ENCODE measurements at places on chromosomes 1 and 21.

GRCh38 chr1:92883297-92883696 is 51.5 kb downstream of the RPL5 start:
- DNase-seq, result no peak

DNA sequence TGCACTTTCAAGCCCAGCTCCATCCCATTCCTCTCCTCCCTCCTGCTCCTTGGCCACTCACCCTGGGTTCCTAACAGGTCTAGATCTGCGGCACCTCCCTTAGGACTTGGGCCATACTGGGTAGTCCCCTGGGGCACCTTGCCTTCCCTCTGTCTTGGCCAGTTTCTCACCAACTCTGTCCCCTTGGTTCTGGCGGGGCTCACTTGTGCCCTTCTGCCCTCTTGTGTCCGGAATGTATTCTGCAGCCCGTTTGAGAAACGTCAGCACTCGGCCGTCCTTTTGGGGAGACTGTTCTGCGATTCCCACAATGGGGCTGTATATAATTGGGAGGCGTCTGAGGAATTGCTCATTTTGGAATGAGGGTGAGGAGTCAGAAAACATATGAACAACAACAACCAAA is 162.4 kb downstream of the ZSCAN20 start:
- peak; percentile 35 for DNase-seq

- no peak for DNase-seq
These were observed 6.5 kb downstream of the PYCR2 start for GRCh38 chr1:225917536-225917935.

DNA sequence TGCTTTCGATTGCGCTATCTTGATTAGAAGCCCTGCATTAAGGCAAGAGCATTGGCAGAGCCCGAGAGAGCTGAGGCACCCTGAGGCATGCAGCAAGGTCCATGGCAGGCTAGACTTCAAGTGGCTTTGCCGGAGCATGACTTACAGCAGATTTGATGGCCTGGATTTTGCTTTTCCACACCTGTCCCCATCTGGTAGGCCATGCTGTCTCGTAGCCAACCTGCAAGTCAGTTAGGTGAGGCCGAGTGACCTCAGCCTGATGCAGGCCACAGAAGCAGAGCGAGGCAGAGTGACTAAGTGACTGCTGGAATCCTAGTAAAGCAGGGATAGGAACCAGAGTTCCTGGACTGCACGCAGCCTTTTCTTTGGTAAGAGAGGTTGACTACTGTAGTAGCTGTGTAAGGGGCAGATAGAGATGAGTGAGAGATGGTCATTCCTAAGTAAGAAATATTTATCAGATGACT is 148.9 kb downstream of the PBX1 start:
- no peak for DNase-seq

GRCh38 chr1:3807769-3808168 is 11.5 kb upstream of the LRRC47 start:
- no peak for DNase-seq

Data from MM.1S (cell line).